ENCODE measurements at places on chromosomes 6 and 20. TPM values are rescaled to one million over a fixed set of nuclear protein-coding genes. Genes with fewer than 3 reads are reported as not detected.

- H3K4me1 ChIP-seq = no peaks in the 10 kb centered on the region
- no peaks in the 10 kb centered on the region for H3K27me3 ChIP-seq
- H3K36me3 ChIP-seq = peaks cover 51% of the 10 kb centered on the region
- no peak overlapping the region for H3K27ac ChIP-seq
Observed at GRCh38 chr6:144758602-144759001, 473.5 kb downstream of the UTRN start.

VNN1 gene
- not detected for total RNA-seq

DNA sequence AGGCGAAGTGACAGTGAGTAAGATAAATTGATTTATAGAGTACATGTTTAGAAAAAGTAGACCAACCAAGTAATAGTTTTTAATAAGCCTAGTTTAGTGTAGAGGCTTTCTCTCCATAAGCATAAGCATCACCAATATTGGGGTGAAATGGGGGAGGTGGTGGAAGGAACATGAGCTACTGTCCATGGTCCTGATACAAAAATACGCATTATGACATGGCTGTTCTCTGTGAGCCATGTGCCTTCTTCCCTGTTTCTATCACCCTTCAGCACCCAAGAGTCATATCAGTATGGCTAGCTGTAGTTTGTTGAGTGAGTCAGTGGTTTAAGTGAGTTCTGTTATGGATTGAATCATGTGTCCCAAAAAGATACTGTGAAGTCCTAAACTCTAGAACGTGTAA, 150.8 kb downstream of the EDN1 start:
- DNase-seq = no peak
- no peak overlapping the region for H3K4me3 ChIP-seq
- peaks cover 1% of the 10 kb centered on the region for H3K27me3 ChIP-seq
- H3K36me3 ChIP-seq = no peaks in the 10 kb centered on the region
- H3K27ac ChIP-seq = no peak overlapping the region

DNA sequence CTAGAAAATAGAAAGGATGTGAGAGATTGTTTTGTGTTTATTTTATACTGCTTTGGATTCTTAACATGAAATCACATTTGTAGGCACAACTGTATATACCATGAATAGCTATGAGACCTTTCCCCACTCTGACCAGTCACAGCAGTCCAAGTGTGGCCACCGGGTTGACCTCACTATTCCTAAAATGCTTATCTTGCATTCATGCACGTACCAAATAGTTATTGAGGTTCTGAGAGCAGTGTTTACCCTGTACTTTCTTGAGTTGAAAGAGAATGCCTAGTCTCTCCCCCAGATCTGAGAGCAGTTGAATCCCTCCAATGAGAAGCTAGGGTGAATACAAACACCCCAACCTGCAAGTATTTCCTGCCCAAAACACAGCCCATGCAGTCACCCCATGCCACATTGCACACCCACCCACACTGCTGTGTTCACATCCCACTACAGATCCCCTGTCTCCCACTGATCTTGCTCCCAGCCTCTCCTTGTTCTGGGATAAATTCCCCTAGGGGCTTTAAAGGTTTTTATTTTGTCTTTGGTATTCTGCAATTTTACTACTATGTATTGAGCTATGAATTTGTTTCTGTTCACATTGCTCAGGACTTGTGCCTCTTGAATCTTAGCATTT, 51.6 kb downstream of the GOPC start:
- no peaks in the 10 kb centered on the region for H3K27me3 ChIP-seq
- H3K4me3 ChIP-seq = peak overlapping the region; percentile 11
- no peaks in the 10 kb centered on the region for H3K36me3 ChIP-seq
- peaks cover 37% of the 10 kb centered on the region for H3K4me1 ChIP-seq
- DNase-seq = no peak

DNA sequence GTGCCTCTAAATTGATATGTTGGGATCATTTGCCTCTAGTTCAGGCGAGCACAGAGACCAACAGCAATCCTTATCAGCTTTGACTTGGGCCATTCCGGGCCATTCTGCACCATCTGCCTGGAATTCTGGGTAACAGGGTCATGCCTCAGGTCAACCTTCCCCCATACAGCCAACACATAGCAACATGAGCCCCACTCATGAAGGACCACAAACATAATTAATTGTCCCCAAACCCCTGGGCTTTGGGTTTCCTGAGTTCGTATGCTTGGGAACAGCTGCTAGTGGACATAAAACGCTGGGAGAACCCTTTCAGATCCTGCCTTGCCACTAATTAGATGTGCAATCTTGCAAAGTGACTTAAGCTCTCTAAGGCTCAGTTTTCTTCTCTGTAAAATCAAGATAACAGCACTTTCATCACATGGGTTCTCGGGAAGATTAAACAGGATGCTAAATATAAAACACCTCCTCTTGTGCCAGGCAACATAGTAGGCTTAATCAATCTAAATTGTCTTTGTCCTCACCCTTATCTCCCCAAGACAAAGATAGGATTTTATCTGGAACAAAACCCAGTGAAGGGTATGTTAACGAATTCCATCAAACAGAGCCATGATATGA, 426.5 kb downstream of the CD83 start:
- H3K36me3 ChIP-seq = no peaks in the 10 kb centered on the region
- no peak overlapping the region for H3K27ac ChIP-seq
- no peaks in the 10 kb centered on the region for H3K27me3 ChIP-seq
- no peak overlapping the region for H3K4me3 ChIP-seq
- no peak for DNase-seq

- DNase-seq = no peak
- H3K4me3 ChIP-seq = no peak overlapping the region
- H3K36me3 ChIP-seq = no peaks in the 10 kb centered on the region
- peaks cover 2% of the 10 kb centered on the region for H3K27me3 ChIP-seq
Observed at GRCh38 chr20:23455639-23456038, 3.0 kb upstream of the CST11 start.

GRCh38 chr20:41392295-41392694, 25.7 kb upstream of the EMILIN3 start:
- no peak for DNase-seq
- no peaks in the 10 kb centered on the region for H3K27me3 ChIP-seq
- H3K36me3 ChIP-seq = no peaks in the 10 kb centered on the region

DNA sequence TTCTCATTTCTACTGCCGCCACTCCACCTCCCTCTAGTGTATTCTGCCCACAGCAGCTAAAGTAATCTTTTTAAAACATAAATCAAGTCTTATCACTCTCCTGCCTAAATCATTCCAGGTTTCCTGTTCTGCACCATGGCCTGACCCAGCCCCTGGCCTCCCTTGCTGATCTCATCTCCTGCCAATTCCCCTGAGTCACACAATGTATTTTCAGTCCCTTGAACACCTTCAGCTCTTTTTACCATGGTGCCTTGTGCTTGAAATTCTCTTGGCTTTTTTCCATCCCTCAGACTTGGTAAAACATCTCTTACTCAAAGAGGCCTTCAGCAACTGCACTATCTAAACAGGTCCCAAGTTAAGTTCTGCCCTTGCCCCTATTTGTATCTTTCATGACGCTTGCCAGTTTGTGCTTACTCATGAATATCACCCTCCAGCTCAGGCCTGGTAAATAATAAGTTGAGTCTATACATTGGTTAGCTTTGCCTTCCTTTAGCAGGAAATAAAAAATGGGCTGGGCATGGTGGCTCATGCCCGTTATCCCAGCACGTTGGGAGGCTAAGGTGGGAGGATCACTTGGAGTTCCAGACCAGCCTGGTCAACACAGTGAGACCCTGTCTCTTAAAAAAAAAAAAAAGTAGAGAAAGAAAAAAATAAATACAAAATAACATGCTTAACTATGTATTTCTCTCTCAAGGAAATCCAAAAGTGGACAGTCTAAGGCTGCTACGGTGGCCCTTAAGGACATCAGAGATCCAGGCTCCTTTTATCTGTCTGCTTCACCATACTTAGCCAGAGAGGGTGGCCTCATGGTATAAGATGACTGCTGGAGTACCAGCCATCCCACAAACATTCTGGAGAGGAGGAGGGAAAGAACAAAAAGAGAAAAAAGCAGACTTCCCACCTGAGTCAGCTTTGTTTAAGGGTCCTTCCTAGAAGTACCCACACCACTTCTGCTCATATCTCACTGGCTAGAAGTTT, 62.2 kb downstream of the ARFGEF2 start:
- H3K4me3 ChIP-seq = no peak overlapping the region
- peaks cover 62% of the 10 kb centered on the region for H3K36me3 ChIP-seq
- no peak overlapping the region for H3K27ac ChIP-seq
- H3K27me3 ChIP-seq = no peaks in the 10 kb centered on the region

- no peak overlapping the region for H3K4me3 ChIP-seq
- no peaks in the 10 kb centered on the region for H3K4me1 ChIP-seq
- DNase-seq = no peak
- no peaks in the 10 kb centered on the region for H3K36me3 ChIP-seq
Observed at GRCh38 chr6:84967389-84967788, 203.0 kb upstream of the TBX18 start.

DNA sequence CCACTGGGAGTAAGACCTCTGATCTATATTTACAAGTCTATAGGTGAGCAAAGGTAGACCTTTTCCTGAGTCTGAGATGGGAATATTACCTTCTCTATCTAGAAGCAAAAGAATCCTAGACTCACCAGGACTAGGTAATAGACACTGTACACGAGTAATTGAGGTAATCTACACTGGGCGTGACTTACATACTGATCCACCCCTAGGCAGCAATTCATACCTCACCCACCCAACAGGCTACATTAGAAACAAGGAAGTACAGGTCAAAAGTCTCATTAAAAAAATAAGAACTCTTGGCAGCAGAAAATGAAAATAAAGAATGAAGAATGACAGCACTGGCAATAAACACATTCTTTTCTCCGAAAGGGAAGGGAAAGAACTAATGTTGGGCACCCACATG, 7.6 kb downstream of the CSNK2A1 start:
- H3K27me3 ChIP-seq = no peaks in the 10 kb centered on the region
- peaks cover 21% of the 10 kb centered on the region for H3K4me1 ChIP-seq
- no peak overlapping the region for H3K27ac ChIP-seq
- peaks cover 6% of the 10 kb centered on the region for H3K36me3 ChIP-seq
- H3K4me3 ChIP-seq = no peak overlapping the region
- no peak for DNase-seq

C6orf132 gene
- not detected for total RNA-seq

OLIG3 gene
- not detected for total RNA-seq

Measured in CD4-positive, CD25-positive, alpha-beta regulatory T cell (primary cell).